Fibroblast of skin of back (primary cell): ENCODE measurements at places on chromosomes 7 and 10.
A peak's percentile ranks its signal among the peaks of the same experiment; 100 is the strongest.

DNA sequence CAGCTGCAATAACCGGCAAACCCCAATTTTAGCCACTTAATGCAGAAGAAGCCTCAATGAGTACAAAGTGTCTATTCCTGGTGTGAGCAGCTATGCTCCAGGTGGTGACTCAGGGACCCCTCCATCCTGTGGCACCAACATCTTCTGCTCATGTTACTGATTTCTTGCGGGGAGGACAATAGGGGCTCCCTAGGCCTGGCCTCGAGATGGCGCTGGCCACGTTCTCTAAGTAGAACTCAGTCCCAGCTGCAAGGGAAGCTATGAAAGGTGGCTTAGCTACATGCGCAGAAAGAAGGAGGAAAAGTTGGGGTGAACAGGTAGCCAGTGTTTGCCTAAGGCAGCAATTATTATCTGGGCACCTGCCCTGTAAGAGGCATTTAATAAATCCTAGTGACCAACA lies 6.6 kb downstream of the GJD4 start:
- DNase-seq: no peak

DNA sequence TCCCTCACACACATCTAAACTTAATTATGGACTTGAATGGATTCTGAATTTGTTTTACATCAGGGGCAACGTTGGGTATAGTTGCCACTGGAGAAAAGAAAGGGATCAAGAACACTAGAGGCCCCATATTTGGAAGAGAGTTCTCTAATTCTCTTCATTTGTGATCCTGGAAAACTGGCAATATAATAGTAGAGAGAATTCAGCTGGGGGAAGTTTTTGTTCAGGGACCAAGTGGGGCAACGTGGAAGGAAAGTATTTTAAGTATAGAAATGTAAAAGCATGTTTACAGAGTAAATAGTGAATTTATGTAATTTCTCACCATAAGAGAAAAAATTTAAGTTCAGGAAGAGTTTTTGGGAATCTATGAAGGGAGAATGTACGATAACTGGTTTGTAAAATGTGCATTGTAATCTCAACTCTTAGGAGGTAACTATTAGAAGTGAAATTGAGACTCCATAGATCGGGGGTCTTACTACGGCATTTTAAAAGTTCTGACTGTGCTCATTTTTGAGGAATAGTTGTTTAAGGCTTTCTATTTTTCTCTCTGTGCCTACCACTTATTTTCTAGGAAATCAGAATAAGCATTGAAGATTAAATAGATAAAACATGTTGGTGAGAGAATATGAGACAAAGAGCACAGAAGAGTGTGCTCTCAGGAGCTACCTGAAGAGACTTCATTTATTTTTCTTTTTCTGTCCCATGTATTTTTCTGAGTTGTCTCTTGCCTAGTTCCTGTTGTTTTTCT lies 3.4 kb downstream of the SDHAF3 start:
- DNase-seq: no peak

DNA sequence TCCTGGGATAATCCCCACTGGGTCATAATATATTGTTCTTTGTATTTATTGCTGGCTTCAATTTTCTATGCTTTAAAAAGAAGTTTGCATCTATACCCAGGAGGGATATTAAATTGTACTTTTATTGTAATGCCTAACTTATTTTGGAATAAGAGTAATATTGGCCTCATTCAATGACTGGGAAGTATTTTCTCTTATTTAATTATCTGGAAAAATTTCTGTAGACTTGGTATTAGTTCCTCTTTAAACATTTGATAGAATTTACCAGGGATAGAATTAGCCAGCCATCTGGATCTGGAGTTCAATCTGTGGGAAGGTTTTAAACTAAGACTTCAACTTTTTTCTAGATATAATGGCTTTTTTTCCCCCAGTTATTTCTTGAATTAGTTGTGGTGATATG lies 115.2 kb upstream of the ZNF32 start:
- no peak for DNase-seq

DNA sequence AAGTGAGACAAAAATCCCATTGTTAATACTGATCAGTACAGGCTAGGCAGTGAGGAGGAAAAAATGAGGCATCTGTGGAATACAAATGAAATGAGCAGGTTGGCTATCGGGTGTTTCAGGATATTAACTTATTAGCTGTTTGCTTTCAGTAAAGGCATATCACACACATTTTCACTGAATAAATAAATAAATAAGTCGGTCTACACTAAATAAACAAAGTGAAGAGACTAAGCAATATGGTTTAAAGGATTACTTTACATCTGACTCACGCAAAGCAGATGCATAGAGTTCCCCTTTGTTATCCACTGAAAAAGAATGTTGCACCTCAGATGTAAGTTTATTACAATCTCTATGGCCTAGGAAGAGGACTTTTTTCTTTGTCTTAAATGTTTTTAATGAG lies 6.3 kb upstream of the SEMA3A start:
- peak; percentile 34 for DNase-seq
